Cerebellar nuclear complex (tissue), 1 donor: ENCODE measurements at places on chromosomes 2 and 18.

GRCh38 chr2:192407692-192408091 lies 213.0 kb upstream of the TMEFF2 start:
- DNase-seq, result no peak

DNA sequence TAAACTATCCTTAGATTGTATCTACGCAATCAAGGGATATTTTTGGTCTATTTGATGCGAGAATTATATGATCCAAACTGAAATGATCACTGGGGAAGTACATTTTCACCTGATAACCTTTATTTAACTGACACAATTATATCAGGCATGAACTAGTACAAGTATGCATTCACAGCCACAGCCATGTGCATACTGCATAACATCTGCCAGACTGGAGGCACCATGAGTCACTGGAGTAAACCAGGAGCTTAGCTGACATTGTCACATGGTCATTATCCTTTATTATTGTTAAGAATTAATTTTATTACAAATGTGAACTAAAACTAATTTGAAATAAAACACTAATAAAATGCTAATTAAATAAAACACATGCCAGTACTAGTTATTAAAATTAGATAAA lies 1127.1 kb downstream of the DPP10 start:
- DNase-seq, result no peak

DNA sequence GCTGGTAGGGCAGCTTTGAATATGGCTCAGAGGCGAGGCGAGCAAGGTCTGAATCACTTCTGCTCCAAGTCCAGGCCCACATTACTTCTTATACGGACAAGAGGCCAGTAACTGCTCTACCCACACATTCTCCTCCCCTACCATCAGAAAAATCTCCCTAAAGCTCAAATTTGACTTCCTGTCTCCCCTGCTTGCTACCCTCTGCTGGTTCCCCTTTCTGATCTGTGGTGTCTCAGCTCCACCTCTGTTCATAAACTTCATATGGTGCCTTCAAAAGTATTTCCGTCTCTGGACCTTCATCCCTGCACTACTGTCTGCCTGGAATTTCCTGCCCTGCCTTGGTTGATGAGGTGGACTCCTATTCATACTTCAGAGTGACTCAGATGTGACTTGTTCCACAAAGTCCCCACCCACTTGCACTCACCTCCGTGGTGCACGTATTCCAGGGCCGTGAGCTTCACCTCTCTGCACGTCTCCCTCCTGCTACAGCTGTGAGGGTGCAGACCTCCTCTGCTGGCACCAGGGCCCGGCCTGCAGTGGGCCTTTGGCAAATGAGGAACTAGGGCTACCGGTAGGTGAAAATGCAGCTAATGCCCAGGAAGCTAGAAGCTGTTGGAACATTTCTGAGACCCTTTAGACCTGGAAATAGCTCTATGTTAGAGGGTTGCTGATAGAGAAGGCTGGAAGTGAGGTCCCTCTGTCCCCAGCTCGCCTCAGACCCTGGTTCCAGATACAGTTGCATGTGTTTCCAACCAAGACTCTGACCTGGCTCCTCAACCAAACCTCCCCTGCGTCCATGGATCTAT lies 24.6 kb upstream of the KCMF1 start:
- no peak for DNase-seq

- no peak for DNase-seq
Observed at GRCh38 chr2:27989149-27989548, 98.6 kb downstream of the BABAM2 start.

DNA sequence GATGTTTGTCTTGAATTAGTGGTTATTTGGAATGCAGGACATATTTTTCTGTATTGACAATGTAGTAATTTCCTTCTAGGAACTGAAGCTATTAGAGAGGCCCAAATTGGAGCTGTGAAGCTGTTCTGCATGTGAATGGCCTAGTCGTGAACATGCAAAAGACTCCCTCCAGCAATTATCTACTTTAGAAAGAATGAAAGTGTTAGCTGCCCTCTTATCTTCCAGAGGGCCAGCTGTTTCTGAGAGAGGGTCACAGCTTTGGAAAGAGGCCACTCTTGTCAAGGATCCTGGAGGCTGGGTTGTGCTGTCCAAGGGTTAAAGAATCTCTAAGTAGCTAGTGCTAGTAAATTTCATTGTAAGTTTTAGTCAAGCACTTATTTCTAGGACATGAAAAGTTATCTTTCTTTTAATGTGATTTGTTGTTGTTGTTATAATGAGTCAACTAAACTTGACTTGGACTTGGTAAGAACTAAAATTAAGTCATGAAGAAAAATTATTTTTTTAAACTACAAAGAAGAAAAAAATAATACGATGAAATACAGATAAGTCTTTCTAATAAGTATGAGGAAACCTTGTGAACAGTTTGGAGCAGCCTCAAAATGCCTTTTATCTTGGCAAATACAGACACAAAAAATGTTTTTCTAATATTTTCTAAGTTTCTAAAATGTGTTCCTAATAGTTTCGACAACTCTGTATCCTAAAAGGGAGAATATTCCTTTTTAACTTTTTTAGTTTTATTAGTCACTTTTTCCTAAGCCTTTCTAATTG lies 36.8 kb downstream of the DPP4 start:
- no peak for DNase-seq
